Adrenal gland (tissue), 19 donors: ENCODE measurements at places on chromosomes 12 and 14. TPM values are rescaled to one million over a fixed set of nuclear protein-coding genes. Genes with fewer than 3 reads are reported as not detected.

A2M gene
- polyA plus RNA-seq = 141 TPM

SPATS2 gene
- 19.1 TPM for polyA plus RNA-seq

FGF6 gene
- polyA plus RNA-seq = not detected

SNX6 gene
- polyA plus RNA-seq = 101 TPM

FAR2 gene
- 5.4 TPM for polyA plus RNA-seq

ASPG gene
- 0.07 TPM for polyA plus RNA-seq

SLC25A21 gene
- polyA plus RNA-seq = 0.17 TPM

IAPP gene
- polyA plus RNA-seq = 0.20 TPM

PDZRN4 gene
- 0.48 TPM for polyA plus RNA-seq

A2ML1 gene
- not detected for polyA plus RNA-seq

RNF212B gene
- not detected for polyA plus RNA-seq

SCN8A gene
- polyA plus RNA-seq = 2.5 TPM

SLC38A4 gene
- 0.40 TPM for polyA plus RNA-seq

SMOC1 gene
- 10.2 TPM for polyA plus RNA-seq

FOXG1 gene
- polyA plus RNA-seq = 0.08 TPM

FAIM2 gene
- polyA plus RNA-seq = 45.9 TPM

KLRF1 gene
- 0.61 TPM for polyA plus RNA-seq

DNAH10 gene
- 0.32 TPM for polyA plus RNA-seq

ART4 gene
- 0.51 TPM for polyA plus RNA-seq

PTPRB gene
- polyA plus RNA-seq = 8.0 TPM

PLEKHG7 gene
- polyA plus RNA-seq = not detected

DIO2 gene
- polyA plus RNA-seq = 2.9 TPM

NRL gene
- 3.5 TPM for polyA plus RNA-seq

CD163L1 gene
- polyA plus RNA-seq = 3.2 TPM

ZNF605 gene
- 12.8 TPM for polyA plus RNA-seq

TAC3 gene
- 1.1 TPM for polyA plus RNA-seq

FAM90A1 gene
- polyA plus RNA-seq = 0.33 TPM

SERPINA10 gene
- not detected for polyA plus RNA-seq

SCNN1A gene
- polyA plus RNA-seq = 4.3 TPM

TMEM30B gene
- 1.9 TPM for polyA plus RNA-seq

KCNA1 gene
- not detected for polyA plus RNA-seq

OR6C6 gene
- polyA plus RNA-seq = not detected

WASHC4 gene
- 40.8 TPM for polyA plus RNA-seq

VRTN gene
- polyA plus RNA-seq = not detected

CD9 gene
- 66.3 TPM for polyA plus RNA-seq

OTX2 gene
- not detected for polyA plus RNA-seq

CPM gene
- 24.6 TPM for polyA plus RNA-seq

AKAP6 gene
- 1.6 TPM for polyA plus RNA-seq
